ENCODE measurements at places on chromosomes 6 and 20.

DNA sequence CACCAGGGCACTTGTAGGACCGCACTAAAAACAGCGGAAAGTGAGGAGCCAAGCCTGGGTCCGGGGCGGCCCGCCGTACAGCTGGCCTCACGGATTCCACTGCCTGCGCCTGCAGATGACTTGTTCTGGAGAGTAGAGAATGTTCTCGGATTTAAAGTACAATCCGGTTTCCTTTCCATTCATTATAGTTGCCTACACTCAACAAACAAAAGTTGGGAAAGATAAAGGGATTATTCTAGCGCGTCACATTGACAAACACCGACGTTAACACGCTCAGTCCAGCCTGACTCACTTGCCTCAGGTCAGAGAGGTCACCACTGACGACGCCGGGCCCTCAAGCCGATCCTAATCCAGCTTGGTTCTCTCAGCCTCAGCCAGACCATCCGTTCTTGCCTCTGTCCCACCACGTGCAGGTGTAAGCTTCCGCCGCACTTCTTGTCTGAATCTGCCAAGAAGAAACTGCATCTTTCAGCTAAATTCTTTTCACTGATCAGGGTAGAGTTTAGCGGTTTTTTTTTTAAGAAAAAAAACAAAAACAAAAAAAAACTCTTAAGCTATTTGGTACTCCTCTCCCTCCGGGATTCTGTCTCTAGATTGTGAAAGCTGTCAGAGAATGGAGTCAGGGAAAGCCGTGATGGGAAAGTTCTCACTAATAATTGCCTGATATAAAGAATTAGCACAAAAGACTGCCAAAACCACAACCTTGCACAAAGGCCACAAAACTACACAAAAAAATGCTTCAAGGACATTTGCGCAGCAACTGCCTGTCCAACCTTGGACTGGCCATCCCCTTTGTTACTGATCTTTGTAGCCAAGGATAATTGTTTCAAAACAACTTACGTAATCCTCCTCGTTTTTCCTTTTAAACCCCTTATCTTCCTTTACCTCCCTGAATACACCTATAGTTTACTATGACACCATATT is 1.1 kb upstream of the PHF10 start:
- DNase-seq = peak; percentile 57

- no peak for DNase-seq
Observed at GRCh38 chr6:89483111-89483720, 50.3 kb downstream of the ANKRD6 start.

GRCh38 chr20:6831461-6831860 is 64.0 kb downstream of the BMP2 start:
- DNase-seq = no peak

DNA sequence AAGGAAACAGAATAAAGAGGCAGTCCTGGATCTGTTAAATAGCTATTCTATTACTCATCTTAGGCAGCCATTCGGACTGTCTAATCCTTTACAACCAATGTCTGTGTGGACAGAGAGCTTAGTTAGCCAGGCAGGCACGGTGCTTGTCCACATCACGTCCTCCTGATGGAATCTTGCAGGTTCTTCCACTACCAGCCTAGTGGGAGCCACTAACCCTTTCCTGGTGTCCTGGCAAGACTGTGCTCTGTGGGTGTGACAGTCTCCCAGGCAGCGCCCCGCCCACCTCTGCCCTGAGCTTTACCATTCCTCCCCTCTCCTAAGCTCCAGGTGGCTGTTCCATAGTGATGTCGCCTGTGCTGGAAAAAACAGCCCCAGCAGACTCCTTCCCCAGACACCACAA is 78.3 kb upstream of the CLDN20 start:
- peak; percentile 19 for DNase-seq

DNA sequence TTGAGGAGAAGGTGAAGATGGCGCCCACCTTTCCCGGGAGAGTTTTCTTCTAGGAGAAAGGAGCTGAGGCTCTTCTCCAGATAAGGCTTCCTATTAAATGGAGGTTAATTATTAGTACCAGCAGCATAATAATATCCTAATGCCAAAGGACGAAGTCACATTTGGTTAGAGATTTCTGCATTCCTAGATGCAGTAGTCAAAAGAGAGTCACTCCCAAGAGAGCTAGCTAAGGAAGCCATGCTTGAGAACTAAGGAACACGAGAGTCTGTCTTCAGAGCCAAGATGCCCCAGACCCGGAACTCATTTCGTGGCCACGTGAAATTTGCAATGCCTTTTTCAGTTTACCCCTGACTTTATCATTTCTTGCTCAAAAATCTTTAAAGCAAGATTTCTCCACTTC is 132.7 kb downstream of the TSHZ2 start:
- no peak for DNase-seq

- DNase-seq = no peak
Observed at GRCh38 chr6:69232911-69233448, 563.8 kb downstream of the LMBRD1 start.

- no peak for DNase-seq
Observed at GRCh38 chr6:6907286-6907685, 200.5 kb upstream of the RREB1 start.

GRCh38 chr6:56913285-56914074 is 41.4 kb upstream of the BEND6 start:
- no peak for DNase-seq
